Thoracic aorta (tissue), 2 donors: ENCODE measurements at places on chromosomes 7 and 10.

DNA sequence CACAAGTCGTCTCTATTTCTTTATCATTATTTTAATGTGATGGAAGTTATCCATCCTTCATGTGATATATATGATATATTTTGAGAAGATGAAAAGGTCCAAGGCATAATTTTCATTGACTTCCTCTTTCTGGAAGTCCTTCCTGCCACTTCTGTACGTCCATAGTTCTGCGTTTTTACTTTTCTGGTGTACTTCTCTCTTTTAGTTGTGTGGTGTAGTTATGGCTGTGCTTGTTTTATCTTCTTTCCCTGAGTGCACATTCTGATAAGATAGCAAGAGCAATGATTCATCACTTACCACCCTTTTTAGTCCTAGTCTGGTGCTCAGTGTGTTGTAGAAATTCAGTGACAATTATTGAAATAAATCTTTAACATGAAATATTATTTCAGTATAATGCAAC, 231.3 kb upstream of the FERD3L start:
- DNase-seq, result no peak

GRCh38 chr7:99201027-99201426, 6.9 kb downstream of the KPNA7 start:
- DNase-seq, result no peak

DNA sequence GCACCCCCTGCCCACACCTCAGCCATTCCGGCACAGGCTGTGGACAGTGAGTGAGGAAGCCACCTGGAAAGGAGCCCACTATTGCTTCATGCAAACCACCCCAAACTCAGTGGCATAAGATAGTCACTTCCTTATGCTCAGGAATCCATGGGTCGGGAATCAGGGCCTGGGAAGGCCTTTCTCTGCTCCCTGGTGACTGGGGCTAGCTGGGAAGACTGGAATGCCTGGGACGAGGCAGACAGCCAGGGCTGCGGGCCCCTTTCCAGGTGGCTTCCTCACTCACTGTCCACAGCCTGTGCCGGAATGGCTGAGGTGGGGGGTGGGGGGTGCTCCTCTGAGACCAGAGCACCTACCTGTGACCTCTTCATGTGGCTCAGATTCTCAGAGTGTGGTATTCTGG, 74.1 kb upstream of the GRB10 start:
- no peak for DNase-seq

DNA sequence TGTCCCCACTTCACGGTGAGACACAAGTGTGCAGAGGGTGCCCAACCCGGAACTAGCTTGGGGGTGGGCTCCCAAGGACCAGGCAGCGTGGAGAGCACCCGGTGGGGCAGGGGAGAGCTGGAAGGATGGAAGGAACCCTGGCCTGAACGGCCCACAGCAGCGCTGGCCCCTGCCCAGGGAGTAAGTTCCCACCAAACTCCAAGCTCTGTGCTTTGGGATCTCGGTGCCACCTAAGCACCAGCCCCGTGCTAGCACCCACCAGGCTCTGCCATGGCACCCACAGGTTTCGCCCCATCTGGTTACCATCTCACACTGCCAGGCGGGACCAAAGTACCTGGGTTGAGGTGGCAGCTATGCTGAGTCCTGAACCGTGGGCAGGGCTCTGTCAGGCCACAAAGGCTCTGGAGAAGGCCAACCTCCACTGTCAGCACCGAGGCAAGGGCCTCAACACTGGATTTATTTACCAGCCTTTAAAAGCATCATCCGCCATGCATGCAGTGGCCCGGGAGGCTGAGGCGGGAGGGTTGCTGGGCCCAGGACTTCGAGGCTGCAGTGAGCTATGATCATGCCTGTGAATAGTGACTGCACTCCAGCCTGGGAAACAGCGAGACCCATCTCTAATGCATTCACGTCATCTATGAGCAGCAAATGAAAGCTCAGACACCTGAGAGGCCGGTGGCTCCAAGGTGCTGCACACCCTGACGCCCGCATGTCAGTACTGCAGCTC, 16.0 kb downstream of the GPER1 start:
- DNase-seq, result no peak

DNA sequence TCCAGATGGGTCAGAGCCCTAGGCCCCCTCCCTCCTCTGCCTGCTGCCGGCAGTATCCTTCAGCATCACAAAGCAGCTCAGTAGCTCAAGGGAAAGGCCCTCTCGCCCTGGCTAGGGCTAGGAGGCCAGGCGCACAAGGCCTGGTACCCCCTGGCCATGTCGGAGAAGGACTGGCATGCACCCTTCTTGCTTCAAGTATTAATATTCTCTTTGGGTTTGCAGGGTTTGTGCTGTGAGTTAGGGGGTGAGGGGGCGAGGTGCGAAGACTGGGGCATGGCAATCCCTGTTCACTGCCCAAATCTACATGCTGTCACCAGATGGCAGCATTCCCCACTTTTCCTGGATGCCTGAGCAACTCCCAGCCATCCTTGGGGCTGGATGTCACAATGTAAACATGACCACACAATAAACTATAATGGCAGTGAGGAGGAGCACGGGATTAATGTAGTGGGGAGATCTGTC, 105.2 kb downstream of the NEURL1 start:
- DNase-seq, result no peak

- DNase-seq, result no peak
Observed at GRCh38 chr10:16698461-16698860, 118.8 kb downstream of the RSU1 start.

DNA sequence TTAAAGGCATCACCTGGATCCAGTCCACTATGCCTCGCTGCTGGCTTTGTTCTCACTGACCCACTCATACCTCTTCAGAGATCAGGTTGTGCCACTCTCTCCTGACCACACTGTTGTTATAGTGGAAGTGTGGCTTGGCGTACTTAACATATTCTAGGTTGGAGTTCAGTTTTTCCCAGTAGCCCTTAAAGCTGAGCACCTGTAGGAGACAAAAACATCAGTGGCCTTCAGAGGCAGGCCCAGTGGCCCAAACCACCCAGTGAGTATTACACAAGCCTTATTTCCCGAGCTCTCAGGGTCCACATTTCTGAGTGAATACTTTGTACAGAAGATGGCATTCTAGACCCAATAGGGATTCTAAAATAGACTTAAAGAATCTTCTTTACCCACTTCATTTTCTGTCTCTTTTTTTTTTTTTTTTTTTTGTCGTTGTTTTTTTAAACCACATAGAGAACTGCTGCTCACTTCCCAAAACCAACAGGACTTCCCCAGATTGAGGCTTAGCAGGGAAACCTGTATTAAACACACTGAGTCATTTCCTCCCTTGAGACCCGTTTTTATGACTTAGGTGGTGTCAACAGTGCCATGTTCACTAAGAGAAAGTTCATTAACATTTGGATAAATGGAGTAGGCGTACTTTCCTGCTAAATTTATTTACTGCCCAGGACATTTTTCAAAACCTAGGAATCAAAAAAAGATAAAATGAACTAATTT, 85.8 kb downstream of the GSAP start:
- DNase-seq, result no peak

DNA sequence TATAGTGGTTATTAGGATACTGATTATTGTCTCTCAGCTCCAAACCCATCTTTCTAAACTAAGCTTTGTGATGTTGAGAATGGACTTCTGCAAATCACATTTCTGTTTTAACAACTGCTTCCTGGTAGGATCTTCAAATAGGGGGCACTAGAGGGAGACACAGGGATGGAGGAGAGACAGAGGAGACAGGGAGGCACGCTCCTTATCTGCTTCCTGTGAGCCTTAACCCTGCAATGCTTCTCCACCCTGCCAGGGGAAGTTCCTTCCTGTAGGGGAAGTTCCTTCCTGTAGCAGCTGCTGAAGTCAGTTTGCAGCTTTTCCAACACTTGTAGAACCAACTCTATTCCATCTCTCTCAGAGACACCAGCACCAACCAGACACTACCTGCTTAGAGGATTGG, 847.2 kb downstream of the CCSER2 start:
- DNase-seq, result no peak

GRCh38 chr7:157863176-157863575, 526.4 kb downstream of the DNAJB6 start:
- DNase-seq, result no peak

DNA sequence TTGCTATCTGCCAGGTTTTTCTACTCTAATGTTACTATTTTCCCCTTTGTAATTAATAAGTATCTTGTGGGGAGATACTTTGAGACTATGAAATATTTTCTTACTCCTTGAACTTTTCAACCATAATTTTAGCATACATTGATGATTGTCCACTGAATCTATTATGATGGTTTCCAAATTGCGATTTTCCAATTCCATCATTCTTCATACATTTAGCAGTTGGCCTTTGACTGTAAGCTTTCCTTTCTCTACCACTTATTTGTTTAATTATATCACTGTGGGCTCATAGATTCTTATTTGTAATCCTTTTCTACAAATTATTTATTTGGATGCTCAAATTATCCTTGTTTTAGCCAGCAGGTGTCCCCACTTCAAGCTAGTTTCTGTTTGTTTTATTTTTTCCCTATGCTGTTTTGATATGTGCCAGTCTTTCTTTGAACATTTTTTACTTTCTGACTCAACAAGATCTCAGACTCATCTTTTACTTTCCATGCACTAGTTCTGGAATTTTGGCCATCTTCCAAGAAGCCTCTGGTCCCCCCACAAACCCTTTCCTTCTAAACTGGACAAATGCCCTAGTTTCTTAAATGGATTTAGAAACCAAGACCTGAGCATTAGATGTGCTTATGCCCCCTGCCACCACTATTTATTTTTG, 11.4 kb upstream of the MRPS16 start:
- no peak for DNase-seq

- no peak for DNase-seq
Observed at GRCh38 chr10:32408690-32409089, 37.2 kb upstream of the CCDC7 start.

DNA sequence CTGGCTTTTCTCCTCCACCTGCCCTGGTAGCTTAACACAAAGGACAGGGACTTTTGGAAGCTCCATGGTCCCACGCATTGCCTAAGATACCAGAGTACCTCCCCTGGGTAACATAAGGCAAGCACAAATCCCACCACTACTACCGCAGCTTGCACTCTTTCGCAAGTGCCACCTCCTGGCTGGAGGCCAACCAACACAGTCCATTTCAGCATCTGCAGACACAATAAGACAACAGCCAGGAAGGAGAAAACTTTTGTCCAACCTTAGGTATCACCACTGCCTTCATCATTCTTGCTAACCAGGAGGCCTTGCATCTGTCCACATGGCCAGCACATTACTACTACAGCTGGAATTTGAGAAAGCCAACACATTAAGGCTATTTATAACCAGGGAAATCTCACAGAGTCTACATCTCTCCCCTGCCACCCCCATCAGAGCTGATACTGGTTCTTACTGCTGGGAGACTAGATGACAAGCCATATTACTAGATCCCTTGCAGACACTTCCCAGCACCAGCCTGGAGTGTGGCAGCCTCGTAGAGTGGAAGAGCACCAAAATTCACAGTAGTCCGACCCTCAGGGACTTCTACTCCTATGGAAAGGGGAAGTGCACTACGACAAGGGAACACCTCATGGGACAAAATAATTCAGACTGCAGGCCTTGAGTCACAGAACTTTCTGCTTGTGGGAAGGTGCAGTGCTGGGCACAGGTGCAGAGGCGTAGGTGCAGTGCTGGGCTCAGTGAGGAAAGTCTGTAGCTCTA, 39.8 kb upstream of the CDK13 start:
- no peak for DNase-seq

DNA sequence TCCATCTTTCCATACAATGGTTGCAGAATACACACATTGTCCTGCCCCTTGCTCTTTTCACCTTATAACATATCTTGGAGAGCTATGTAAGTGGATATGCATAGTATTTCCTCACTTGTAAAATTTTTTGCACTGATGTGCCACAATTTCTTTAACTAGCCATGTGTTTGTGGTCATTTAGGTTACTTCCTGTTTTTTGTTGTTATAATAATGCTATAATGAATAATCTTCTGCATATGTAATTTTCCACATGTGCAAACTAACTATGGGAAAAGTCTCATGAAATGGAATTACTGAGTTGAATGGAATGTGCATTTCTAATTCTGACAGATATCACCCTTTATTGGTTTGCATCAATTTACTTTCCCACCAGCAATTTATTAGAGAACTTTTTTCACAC, 2.8 kb downstream of the TAS2R41 start:
- no peak for DNase-seq

DNA sequence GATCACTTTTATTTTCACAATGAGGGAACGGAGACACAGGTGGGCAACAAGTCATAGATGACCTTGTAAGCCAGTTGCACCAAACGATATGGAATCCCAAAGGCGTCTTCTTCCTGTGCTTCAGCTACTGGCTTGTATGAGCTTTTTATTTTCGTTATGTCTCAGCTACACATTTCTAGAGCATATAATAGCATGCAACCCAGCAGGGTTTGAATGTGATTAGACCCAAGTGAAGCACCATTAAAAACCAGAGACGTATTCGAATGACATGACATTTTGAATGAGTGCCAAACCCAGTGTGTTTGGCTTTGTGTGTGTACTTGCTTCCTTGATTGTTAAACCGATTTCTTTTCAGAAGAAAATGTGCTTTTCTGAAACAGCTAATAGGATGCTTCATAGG, 963.2 kb upstream of the CELF2 start:
- no peak for DNase-seq
